Fibroblast of the conjunctiva (primary cell): ENCODE measurements at places on chromosomes 6 and 20.

DNA sequence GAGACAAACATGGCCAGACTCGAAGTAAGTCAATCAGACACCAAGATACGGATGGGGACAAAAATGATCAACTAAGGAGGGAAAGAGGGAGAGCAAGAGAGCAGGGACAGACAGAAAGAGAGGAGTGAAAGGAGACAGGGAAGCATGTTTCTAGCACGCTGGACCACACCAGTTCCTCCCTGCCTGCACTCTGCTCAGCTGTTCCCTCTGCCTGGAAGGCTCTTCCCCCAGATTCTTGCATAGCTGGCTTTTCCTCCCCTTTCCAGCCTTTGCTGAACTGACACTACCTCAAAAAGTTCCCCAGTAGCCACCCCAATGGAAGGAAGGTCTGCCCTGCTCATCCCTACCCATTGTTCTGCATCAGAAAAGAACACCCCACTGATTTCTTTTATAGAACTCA, 185.9 kb downstream of the MAFB start:
- DNase-seq = no peak

DNA sequence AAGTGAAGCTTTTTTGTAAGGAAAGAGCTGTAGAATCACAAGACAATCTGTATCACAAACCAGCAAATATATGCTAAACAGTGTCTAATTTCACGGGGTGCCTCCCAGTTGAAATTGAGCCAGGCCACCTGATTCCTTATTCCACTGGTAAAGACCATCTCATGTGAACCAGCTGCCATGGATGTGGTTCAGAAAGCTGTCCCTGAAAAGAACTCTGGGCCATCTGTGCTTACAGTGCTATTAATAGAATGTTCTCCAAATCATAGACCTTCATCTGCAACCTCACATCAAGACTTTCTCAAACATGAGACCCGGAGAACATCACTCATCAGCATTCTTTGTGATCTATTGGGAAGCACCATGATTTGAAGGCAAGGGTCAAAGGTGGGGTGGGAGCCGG, 89.7 kb downstream of the FBXO5 start:
- no peak for DNase-seq

DNA sequence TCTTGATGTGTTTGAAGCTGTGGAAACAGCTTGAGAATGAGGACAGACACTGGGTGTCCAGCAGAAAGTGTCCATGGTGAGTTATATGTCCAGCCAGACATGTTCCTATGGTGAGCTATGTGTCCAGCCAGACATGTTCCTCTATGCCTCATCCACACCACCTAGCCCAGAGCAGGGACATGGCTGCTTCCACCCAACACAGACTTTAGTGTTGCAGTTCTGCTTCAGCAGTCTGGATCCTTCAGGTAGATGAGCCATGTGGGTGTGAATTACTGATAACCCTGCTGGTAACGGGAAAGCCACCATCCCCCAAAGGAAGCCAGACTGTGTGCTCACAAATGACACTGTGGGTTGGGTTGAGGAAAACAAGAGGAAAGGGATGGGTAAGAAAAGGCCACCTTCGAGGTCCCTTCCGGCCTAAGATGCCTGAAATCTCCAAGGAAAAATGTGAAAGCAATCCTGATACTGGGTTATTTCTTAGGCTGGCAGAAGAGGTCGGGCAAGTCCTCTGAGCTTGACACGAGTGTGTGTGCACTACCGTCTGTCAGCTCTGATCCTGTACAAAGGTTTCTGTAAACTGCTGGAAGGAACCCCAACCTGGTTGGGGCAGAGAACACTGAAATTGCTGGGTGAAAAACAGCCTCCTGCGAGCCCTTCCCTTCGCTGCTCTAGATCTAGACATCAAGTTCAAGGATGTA, 77.8 kb downstream of the NINL start:
- no peak for DNase-seq

- no peak for DNase-seq
Observed at GRCh38 chr20:19404826-19405225, 192.4 kb downstream of the SLC24A3 start.

DNA sequence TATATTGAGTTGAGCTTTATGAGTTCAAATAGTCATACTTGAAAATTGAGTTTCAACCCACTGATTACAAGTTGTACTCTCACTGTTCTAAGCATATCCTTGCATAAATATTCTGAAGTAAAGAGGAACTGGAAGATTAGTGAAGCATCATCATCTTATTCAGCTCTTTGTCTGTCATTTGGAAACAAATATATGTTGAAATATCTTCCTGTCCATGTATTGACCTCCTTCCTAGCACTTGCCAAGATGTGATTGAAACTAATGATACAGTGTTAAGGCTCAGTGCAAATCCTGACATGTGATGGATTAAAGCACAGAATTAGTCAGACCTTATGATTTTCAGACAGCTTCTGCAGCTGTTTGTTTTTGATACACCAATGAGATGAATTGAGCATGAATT, 434.3 kb downstream of the TBC1D32 start:
- DNase-seq = no peak

- no peak for DNase-seq
Observed at GRCh38 chr6:13286181-13286580, 42.2 kb downstream of the TBC1D7 start.

DNA sequence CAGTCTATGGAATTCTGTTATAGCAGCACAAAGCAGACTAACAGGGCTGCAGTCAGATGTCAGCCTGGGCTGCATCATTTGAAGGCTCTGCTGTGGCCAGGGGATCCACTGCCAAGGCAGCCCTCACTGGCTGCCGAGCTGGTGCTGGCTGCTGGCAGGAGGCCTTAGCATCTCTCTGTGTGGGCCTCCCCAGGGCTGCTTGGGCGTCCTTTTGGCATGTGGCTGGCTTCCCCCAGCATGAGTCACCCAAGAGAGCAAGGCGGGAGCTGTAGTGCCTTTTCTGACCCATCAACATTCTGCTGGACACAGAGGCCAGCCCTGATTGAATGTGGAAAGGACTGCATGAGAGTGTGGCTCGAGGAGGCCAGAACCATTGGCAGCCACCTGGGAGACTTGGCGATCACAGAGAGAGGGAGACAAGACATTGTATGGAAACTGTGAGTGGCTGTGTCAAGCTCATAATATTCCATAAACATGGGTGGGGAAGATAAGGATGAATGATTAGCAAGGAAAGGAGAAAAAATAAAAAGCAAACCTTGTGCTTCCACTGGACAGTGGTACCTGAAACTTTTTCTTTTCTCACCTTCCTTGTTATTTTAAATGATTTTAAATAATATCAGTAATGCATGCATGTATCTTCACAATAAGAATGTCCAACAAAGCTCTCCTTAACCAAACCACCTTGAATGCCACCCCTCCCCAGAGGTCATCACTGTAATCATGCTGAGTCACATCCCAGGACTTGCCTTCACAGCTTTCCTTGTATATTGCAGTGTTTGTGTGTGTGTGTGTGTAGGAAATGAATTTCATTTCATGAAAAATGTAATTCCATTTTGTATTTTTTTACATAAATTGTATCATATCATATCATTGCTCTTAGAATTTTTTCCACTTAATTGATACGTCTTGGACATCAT, 55.0 kb upstream of the VSX1 start:
- peak; percentile 92 for DNase-seq

DNA sequence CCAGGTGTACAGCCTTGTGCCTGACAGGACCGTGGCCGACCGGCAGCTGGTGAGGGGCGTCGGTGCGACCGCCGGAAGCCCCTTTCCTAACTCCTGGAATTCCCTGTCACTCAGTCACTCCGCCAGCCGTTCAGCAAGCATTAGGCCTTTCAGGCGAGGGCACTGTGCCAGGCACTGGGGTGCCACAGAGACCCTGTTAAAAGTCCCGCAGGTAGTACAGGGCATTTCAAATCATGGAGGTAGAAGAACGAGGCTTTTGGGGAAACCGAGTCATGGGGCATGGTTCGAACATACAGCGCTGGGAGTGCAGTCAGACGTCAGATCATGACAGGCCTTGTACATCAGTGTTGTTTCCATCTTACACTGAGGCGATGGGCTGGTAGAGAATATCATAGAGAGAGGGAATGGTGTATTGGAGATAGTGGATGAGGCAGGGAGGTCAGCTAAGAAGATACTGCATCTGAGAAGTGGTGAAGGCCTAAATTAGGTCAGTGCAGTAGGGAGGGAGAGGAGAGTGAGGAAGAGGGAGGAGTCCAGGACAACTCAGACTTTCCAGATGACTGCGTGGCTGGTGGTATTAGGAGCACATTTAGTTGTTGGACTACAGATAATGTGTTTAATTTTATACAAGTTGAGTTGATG, 892 bp upstream of the DXO start:
- peak; percentile 31 for DNase-seq

DNA sequence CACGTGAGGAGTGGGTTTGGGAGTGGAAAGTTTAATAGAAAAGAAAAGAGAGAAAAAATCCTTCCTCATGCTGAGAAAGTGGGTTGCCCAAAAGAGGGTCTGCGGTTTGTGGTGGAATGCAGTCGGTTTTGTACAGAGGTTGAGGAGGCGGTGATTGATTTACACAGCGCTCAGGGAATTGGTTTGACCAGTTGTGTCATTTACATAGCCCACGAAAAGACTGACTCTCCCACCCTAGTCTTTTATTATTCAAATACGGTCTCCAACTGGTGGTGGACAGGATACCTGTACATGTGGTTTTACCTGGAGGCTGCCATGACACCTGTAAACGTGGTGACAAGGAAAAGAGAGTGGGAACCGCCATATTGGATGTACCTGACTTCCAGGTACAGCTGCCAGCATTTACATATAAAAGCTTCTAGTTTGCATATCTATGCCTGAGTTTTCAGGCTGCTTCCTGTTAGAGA, 42.1 kb downstream of the HLA-DPB1 start:
- no peak for DNase-seq

GRCh38 chr20:32966382-32966781, 37.9 kb downstream of the SUN5 start:
- no peak for DNase-seq

GRCh38 chr20:54067606-54068174, 2.7 kb downstream of the BCAS1 start:
- DNase-seq = no peak

GRCh38 chr6:21277601-21278374, 315.8 kb upstream of the SOX4 start:
- DNase-seq = no peak

GRCh38 chr6:2187826-2188225, 57.6 kb downstream of the GMDS start:
- no peak for DNase-seq

- no peak for DNase-seq
Observed at GRCh38 chr6:98929498-98930060, 18.2 kb downstream of the FBXL4 start.

GRCh38 chr20:60901831-60902230, 350.2 kb upstream of the CDH4 start:
- DNase-seq = no peak

- DNase-seq = peak; percentile 63
Observed at GRCh38 chr6:129936329-129937165, 75.4 kb upstream of the TMEM244 start.

DNA sequence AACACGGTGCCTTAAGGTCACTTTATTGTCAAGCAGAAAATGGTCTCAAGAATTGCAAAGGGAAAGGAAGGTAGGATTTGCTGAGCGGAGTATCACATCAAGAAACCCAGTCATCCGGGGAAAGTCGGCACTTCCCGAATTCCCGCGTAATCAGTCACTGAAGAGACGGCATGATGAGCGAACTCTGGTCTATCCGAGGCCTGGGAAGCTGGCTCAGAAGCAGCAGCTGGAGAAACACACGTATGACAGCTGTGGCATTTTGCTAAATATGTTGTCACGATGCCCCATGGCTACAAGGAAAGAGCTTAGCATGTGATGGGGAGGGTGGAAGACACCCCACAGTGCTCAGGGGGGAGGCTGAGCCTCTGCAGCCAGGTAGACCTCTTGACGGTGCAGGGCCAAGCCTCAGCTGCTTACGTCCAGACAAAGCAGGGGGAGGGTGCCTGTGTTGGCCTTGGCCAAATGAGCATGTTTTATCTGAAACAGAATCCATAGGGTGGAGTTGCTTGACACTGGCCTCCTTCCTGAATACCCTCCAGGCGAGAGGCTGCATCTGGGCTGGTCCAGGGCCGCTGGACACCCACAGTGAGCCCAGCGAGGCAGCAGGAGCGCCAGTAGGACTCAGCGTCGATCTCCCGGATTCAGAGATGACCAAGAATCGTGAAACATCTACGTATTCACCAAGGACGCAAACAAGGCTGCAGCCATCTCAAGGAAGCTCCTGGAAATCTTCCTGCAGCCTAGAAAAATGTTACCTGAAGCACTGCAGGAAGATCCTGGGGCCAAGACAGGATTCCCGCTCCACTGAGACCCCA, 118.8 kb upstream of the AFDN start:
- DNase-seq = no peak

DNA sequence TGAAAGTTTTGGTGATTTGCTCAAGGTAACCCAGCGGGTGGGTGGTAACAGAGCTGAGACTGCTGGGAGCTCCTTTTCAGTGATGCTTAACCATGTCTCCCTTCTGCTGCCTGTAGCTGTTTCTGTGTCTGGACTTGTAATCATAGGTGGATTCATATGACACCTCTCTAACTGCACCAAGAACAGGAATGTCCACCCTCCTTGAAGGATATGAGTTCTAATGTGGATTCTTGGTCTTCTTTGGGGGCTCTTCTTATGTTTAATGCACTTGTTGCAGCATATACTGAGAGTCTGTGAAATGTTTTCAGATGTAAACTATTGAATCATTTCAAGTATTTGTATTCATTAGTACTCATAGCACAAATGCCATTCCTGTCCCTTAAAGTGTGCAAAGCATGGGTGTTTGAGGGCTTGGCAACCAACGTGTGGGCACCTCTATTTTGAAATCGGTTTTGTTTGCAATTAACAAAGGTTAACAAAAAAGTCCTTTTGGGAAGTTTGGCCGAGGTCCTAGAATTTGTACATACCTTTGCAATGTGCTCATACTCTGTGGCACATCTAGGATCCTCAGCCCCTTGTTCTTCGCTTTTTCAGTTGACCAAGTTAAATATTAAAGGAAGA, 138.0 kb downstream of the SOX4 start:
- DNase-seq = no peak

DNA sequence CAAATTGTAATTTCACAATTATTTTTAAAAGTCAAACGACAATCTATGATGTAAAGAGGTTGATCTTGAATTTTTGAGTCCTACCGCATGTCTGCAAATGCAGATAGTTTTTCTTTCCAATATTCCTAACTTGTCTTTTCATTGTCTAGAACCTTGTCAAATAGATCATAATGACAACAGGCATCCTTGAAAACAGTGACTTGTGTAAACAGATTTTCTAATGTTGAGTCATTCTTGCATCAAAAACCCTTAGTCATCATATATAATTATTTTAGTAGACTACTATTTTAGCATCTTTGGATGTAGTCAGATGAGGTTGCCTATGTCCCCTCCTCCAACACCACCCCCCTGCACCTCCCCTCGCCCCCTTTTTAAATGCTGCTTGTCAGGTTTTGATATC, 43.8 kb downstream of the BMP6 start:
- DNase-seq = no peak

GRCh38 chr6:39634646-39635341, 90.4 kb downstream of the KIF6 start:
- DNase-seq = no peak

GRCh38 chr20:54980103-54980960, 504.9 kb downstream of the DOK5 start:
- no peak for DNase-seq

DNA sequence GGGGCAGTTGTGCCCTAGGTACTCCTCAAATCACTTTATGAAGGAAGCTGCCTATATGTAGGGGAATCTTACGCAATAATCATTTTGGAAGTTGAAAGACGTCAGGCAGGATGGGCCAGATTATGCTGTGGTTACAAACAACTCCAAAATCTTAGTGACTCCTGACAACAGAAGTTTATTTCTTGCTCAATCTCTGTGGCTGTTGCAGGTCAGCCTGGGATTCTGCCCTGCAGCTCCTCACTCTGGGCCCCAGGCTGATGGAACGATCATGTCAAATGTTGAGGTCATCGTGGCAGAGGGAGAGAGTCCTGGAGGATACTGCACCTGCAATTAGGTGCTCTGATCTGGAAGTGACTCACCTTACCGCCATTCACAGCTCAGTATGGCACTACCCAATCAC, 88.4 kb downstream of the ZDHHC14 start:
- DNase-seq = peak; percentile 3
